ENCODE measurements at places on chromosomes 7 and 10.

- DNase-seq = no peak
Observed at GRCh38 chr10:126256864-126257263, 131.4 kb downstream of the ADAM12 start.

DNA sequence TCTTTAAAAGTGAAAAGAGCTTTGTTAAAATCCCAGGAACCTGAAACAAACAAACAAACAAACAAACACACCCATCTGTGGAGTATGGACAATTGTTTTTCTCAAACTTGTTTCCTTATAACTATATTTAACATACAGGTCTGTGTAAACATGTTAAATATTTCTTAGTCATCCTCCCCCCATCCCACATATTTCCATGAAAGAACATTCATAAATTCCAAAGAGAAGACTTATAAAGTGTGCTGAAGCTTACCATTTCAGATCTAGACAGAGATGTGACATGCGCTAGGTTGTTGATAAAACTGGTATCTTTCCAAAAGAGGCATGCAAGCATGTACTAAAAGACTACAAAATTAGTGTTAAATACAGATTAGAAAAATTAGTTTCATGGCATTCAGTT lies 6.5 kb downstream of the FKBP14 start:
- DNase-seq = no peak

GRCh38 chr7:94272821-94273583 lies 121.7 kb upstream of the COL1A2 start:
- DNase-seq = no peak

DNA sequence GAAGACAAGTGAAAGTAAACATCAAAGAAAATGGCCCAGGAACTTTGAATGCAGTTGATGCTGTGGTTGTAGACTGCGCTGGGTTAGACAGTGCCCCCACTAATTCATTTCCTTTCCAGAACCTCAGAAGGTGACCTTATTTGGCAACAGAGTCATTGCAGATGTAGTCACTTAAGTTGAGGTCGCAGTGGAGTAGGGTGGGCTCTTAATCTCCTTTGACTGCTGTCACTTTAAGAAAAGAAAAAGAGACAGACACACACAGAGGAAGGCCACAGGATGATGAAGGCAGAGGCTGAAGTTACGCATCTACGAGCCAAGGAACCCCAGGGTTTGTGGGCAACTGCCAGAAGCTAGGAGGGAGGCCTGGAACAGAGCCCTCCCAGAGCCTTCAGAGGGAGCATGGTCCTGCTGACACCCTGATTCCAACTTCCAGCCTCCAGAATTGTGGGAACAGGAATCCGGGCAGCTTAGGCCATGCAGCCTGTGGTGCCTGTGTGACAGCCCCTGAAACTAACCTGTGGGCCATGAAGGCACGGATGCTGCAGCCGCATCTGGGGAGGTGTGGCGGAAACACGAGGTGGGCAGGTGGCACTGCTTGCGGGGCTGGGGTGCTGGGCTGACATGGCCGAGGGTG lies 107.6 kb downstream of the PRKAG2 start:
- DNase-seq = peak; percentile 9

- DNase-seq = no peak
Observed at GRCh38 chr7:28572321-28573058, 160.2 kb downstream of the CREB5 start.

DNA sequence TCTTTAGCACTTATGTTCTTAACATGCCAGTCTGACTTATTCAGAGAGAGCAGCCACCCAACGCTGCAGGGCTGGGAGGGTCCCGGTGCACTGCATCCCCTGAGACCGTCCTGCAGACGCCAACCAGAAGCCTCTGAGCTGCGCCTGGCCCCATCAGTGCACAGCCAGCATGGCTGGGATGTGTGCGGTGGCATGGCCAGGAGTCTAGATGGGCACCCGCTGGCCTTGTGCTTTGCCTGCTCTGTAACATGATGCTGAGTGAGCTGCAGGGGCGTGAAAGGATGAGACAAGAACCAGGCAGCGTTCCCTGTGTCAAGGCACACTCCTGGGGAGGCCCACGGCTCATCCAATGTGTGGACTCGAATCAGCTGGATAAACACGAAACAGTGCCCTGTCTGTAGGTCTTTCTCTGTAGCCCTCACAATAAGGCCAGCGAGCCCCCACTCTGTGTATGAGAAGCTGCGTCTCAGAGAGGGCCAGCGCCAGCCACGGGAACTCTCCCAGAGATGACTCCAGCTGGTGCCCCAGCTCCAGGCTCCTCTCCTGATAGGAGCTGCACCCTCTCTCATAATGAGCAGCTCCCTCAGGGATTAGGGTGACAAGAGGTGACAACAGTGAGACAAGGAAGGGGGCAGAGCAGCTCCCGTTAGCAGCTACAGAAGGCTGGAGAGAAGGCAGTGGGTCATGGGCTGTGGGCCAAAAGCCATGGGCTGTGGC lies 96.8 kb downstream of the TNS3 start:
- DNase-seq = no peak

DNA sequence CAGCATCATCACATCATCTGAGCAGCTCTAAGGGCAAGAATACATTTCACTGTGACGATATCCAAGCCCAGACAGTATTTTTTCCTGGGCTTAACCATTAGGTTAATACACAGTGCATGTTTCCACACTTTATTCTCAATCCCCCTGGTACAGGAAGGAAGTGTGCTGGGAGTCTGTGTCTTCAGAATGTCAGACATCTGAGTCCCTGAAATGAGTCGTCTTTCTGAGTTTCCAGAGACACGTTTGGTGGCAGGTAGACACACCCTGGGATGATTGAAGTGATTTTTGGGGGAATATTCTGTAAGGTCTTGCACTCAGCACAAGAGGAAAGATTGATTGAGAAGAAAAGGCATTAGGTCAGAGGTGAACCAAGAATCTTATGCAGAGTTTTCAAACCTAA lies 13.1 kb upstream of the SHH start:
- no peak for DNase-seq

DNA sequence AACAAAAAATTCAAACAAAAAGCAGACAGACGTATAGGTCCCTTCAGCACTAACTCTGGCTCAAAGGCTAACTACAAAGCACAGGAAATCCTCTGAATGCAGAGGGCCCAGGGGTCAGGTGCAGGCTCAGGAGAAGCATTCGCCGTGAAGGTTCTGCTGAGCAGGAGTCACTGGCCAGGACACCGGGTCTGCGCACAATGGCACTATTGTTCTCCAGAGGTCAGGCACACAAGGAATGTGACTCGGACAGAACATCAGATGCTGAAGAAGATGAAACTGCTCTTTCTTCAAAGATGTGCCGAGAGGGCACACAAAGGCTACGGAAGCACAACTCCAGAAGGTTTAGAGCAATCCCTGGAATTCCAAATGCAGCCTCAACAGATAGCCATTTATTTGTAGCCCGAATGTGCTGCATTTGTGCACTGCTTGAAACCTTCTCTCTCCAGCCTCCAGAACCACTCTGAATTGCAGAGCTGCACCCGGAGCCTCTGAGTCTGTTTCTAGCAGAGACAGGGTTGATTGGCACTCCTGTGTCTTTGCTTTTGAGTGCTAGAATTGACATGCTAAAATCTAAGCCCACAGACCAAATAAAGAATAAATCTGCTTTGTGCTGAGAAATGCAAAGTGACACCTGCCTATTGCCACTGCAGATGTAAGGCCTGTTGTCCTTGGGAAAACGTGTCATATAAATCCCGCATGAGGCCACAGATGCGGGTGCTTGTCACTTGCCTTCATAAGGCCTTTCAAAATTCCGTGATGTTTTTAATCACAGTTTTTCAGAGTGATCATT lies 85.4 kb upstream of the AFAP1L2 start:
- DNase-seq = no peak

GRCh38 chr10:62616885-62617590 lies 187.5 kb upstream of the ADO start:
- no peak for DNase-seq

DNA sequence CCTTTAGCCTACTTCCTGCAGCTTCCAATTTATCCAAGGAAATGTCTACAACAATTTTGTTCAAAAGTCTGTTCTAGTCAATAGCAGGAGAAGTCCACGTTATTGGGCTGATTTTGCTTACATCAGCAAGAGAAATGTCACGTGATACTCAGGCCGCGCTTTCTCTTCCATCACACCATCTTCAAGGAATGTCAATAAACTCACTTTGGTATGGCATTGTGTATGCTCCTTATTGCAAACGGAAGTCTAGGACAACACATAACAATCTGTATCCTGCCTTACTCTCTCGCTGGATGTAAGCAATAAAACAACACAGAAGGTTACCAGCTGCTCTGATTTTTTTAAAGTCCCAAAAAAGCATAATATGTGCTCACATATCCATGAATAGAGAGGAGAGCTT lies 17.1 kb upstream of the STK17A start:
- DNase-seq = no peak

DNA sequence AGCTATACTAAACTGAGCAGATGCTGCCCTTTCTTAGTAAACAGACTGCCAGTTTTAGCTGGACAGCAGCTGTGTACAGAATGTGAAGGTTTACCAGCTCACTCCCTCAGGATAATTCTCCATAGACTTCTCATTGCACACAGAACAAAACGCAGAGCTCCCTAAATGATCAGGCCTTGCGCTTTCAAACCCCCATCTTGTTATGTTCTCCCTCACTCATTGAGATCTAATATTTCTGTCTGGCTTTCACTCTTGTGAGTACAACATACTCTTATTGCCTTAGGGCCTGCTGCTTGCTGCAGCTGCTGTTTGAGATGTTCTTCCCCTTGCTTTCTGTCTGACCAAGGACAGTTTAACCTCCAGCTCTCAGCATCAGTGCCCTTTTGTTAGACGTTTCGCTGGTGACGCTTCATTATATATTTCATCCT lies 17.3 kb downstream of the VWDE start:
- DNase-seq = no peak

DNA sequence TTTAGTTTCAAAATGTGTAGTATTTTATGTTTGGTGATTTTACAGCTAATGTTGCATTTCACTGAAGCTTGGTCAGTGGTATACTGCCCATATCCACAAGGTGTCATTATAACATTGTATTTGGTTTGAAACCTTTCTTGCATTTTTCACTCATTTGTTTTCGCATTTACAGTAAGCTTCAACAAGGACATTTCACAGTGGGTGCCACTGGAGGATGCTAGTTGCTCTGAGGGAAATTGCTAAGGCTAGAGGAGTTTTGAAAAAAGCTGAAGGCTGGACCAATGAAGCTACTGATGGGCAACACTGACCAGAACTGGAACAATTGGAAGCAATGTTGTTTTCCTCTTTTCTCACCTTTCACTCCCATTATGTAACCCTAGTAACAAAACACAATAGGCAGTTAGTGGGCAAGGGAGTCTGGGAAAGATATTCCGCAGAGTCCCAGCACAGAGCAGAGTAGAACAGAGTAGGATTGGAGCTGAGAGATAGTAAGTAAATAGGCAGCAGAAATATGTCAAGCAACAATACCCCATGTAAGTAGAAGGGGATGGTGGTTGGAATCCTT lies 23.6 kb upstream of the SRI start:
- no peak for DNase-seq

- DNase-seq = no peak
Observed at GRCh38 chr7:132486274-132486610, 90.0 kb downstream of the PLXNA4 start.
